ENCODE measurements at places on chromosomes 3 and 15.

GRCh38 chr15:82186719-82187406 is 75.7 kb downstream of the EFL1 start:
- H3K27me3 ChIP-seq, result no peaks in the 10 kb centered on the region
- H3K27ac ChIP-seq, result no peak overlapping the region
- no peak for DNase-seq
- peaks cover 7% of the 10 kb centered on the region for H3K36me3 ChIP-seq

- DNase-seq, result peak; percentile 39
- H3K27me3 ChIP-seq, result no peaks in the 10 kb centered on the region
- no peaks in the 10 kb centered on the region for H3K4me1 ChIP-seq
These were observed 267.9 kb upstream of the THBS1 start for GRCh38 chr15:39312984-39313383.

DNA sequence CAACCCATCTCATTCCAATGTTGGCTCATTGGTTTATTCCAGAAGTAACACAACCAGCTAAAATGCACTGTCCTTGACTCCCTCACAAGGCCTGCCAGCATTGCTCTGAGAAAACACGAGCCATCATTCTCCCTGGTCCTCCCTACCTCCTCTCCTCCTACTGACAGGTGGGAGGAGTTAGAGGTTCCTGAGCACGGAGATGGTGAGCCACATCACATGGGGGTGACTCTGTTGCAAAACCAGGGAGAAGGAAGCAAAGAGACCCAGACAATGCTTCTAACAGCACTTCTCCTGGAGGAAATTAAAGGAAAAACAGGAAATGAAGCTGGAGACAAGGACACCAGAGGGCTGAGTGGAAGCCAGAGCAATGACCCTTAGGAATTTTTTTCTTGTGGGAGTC is 667.4 kb downstream of the NTRK3 start:
- peaks cover 5% of the 10 kb centered on the region for H3K27me3 ChIP-seq
- DNase-seq, result peak; percentile 16
- no peaks in the 10 kb centered on the region for H3K4me1 ChIP-seq
- no peaks in the 10 kb centered on the region for H3K36me3 ChIP-seq
- H3K4me3 ChIP-seq, result no peak overlapping the region

DNA sequence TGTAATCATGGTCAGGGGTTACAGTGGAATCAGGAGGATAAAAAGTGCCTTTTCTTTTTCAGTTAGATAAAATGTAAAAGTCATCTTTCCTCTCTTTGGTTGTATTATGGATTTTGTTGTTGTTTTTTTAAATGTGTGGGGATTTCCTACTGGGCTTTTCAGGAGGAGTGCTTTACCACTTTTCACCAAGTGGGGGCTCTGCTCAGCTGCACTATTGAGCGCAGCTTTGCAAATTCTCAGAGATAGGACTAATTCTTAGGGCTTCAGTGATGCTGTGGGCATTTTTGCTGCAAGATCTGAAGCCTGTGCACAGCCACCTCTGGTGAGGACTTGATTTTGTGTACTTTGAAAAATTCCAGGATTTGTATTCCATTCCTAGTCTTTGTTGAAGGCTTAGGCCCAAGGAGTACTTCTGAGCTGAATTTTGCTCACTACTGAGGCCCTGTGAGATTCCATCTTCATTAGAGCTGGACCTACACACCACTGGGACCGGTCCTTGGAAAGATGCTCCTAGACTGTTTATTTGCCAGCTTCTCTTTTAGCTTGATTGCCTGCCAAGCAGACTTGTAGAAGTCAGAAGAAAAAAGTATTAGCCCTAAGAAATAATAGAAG is 7.5 kb downstream of the GNB5 start:
- peaks cover 8% of the 10 kb centered on the region for H3K4me1 ChIP-seq
- H3K27me3 ChIP-seq, result peaks cover 24% of the 10 kb centered on the region
- H3K36me3 ChIP-seq, result no peaks in the 10 kb centered on the region
- peak; percentile 61 for DNase-seq
- no peak overlapping the region for H3K27ac ChIP-seq

GRCh38 chr3:59514865-59515482 is 465.1 kb upstream of the CFAP20DC start:
- H3K4me3 ChIP-seq, result no peak overlapping the region
- H3K36me3 ChIP-seq, result no peaks in the 10 kb centered on the region
- H3K27ac ChIP-seq, result no peak overlapping the region

DNA sequence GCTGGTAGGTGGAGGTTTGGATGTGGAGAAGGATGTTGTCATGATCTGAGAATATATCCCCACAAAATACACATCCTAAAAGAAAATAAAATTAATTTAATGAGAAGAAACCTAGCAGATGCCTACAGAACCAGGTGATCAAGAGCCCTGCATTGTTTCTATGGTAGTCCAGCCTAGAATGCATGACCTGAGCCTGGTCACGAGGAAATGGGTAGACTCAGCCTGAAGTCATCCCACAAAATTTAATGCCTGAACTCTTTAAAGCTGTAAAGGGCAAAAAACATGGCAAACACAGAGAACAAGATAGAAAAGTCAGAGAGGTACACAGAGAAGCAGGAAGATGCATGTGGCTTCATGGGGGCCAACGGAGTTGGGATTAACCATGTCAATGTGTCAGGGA is 36.0 kb downstream of the LDHAL6B start:
- H3K4me1 ChIP-seq, result no peaks in the 10 kb centered on the region
- H3K36me3 ChIP-seq, result no peaks in the 10 kb centered on the region

DNA sequence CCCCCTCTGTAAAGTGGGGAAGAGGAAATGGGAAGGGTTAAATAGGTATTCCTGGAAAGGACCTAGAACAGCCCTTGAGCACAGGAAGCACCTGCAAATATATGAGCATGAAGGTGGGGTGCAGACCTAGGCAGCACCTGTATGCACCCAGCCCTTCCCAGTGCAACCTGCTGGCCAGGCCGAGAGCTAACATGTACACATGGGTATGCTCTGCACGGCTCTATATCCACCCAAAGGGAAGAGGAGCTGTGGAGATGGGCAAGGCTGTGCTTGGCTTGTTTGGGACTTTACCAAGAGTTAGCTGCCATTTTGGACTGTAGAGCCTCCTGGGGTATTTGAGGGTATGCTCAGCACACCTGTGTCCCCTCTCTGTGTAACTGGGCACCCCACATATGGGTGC is 171.2 kb downstream of the KLF13 start:
- no peaks in the 10 kb centered on the region for H3K27me3 ChIP-seq
- no peak overlapping the region for H3K27ac ChIP-seq
- no peak for DNase-seq
- no peaks in the 10 kb centered on the region for H3K4me1 ChIP-seq
- H3K4me3 ChIP-seq, result no peak overlapping the region

DNA sequence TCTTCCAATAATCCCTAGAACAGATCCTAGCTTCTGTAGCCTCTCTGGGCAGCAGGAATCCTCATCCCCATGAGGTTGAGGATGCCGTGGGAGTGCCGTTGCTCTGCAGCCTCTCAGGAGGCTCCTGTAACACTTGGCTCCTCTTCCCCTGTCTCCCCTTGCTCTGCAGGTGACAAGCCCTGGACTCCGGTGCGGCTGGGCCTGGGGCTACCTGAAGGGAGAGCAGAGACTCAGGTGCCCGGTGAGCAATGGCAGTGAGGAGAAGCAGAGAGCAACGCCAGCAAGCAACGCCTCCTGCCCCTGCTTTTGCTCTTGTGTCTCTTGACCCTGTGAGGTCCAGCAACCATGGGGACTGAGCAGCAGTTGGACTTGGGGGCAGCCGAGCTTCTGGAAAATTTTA is 91.2 kb downstream of the CEMIP start:
- no peak overlapping the region for H3K4me3 ChIP-seq
- DNase-seq, result no peak
- peaks cover 6% of the 10 kb centered on the region for H3K4me1 ChIP-seq
- H3K27ac ChIP-seq, result no peak overlapping the region
- H3K27me3 ChIP-seq, result no peaks in the 10 kb centered on the region

DNA sequence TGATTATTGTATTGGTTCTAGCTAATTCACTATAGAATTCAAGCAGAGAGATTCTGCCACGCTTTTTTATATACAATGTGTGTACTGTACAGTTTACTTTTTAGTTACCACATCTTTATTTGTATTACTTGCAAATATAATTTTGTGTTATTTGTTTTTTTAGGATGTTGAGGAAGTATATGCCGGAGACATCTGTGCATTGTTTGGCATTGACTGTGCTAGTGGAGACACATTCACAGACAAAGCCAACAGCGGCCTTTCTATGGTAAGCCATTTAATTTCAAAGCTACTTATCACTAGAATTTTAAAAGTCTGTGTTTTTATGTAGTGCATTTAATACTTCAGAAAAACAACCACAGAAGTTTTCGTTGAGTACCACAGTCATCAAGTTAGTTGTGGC is 11.7 kb downstream of the LXN start:
- H3K27ac ChIP-seq, result no peak overlapping the region
- H3K27me3 ChIP-seq, result no peaks in the 10 kb centered on the region
- no peaks in the 10 kb centered on the region for H3K4me1 ChIP-seq
- no peak overlapping the region for H3K4me3 ChIP-seq
- peaks cover 53% of the 10 kb centered on the region for H3K36me3 ChIP-seq

GRCh38 chr15:99106417-99107220 is 1.7 kb downstream of the SYNM start:
- H3K4me3 ChIP-seq, result peak overlapping the region; percentile 33
- H3K4me1 ChIP-seq, result peaks cover 9% of the 10 kb centered on the region
- H3K27me3 ChIP-seq, result peaks cover 48% of the 10 kb centered on the region
- no peak for DNase-seq
- no peak overlapping the region for H3K27ac ChIP-seq
- no peaks in the 10 kb centered on the region for H3K36me3 ChIP-seq

GRCh38 chr15:75861750-75862402 is 18.6 kb downstream of the UBE2Q2 start:
- no peak for DNase-seq
- H3K27ac ChIP-seq, result no peak overlapping the region
- H3K27me3 ChIP-seq, result no peaks in the 10 kb centered on the region

DNA sequence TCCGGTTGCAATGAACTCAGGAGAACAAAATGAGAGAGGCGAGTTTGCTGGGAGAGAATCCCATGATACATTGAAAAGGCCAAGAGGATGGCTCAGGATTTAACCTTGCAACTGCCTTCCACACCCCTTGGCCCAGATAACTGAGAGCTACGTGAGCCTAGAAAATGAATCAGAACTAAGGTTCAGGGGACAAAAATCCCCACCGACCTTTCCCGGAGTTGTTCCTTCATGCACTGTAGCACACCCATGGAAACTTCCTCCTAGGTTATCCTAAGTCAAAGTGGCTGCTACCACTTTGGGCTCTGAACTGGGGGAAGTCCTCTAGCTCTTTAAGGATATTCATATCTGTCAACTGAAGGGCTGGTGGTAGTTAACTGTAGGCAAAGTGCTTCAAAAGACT is 58.3 kb upstream of the SLC4A7 start:
- H3K4me3 ChIP-seq, result no peak overlapping the region
- DNase-seq, result no peak
- H3K27me3 ChIP-seq, result no peaks in the 10 kb centered on the region
- no peaks in the 10 kb centered on the region for H3K4me1 ChIP-seq

GRCh38 chr3:192847941-192848340 is 69.7 kb downstream of the MB21D2 start:
- H3K27me3 ChIP-seq, result peaks cover 32% of the 10 kb centered on the region
- H3K36me3 ChIP-seq, result no peaks in the 10 kb centered on the region
- no peak overlapping the region for H3K4me3 ChIP-seq
- DNase-seq, result no peak
- H3K4me1 ChIP-seq, result peaks cover 18% of the 10 kb centered on the region

DNA sequence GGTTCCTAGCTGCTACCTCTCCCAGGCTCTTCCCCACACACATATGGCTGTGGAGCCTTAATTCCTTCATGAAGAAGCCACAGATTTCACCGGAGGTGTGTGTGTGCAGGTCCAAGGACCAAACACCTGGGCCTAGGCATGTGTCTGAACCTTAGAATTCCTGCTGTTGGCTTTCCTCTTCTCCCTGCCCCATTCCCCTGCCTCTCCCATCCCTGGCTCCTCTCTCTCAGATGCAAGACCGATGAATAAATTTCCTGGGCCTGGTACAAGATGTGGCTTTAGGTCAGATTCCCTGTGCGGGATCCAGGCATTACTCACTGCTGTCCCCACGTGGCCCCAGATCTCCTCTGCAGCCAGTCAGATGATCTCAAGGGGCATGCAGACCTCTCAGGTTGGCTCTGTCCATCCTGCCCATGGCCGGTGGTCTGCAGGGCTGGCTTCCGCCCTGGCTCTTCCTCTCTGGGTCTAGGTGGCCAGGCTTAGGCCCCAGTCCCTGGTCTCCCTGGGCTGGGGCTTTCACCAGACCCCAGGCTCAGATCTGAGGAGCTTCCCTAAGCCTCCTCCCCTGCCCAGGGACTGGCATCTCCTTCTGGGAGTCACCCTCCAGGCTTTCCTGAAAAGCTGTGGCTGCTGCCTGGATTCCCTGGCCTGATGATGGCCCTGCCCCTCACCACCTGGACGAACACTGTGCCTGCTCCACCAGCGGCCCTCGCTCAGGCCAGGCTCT is 20.5 kb downstream of the CCR9 start:
- H3K4me1 ChIP-seq, result no peaks in the 10 kb centered on the region
- no peaks in the 10 kb centered on the region for H3K27me3 ChIP-seq
- H3K36me3 ChIP-seq, result no peaks in the 10 kb centered on the region
- H3K27ac ChIP-seq, result no peak overlapping the region
- peak; percentile 64 for DNase-seq

- H3K4me3 ChIP-seq, result peak overlapping the region; percentile 83
- DNase-seq, result peak; percentile 83
- peaks cover 27% of the 10 kb centered on the region for H3K4me1 ChIP-seq
- H3K27ac ChIP-seq, result peak overlapping the region; percentile 99
- H3K27me3 ChIP-seq, result no peaks in the 10 kb centered on the region
- H3K36me3 ChIP-seq, result no peaks in the 10 kb centered on the region
These were observed 749.1 kb downstream of the ROBO1 start for GRCh38 chr3:79018671-79019136.

DNA sequence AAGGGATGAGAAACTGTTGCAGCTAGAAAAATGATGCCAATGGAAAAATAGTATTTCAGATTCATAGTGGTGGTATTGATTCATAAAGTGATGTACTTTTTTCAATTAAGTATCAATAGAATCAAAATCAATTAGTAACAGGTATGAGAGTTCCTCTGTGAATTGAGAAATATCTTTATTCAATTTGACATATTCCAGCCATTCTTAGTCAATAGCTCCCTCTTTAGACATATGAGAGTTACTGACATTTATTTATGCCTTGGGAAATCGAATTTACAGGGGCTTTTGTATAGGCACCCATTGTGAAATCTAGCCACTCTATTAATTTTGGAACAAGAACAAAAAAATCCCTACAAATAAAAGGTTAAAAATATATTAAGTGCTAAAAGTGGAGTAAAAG is 386.9 kb upstream of the CNTN3 start:
- no peak overlapping the region for H3K27ac ChIP-seq
- DNase-seq, result peak; percentile 1
- no peaks in the 10 kb centered on the region for H3K4me1 ChIP-seq
- H3K36me3 ChIP-seq, result no peaks in the 10 kb centered on the region

GRCh38 chr15:66560856-66561525 is 4.8 kb downstream of the LCTL start:
- no peaks in the 10 kb centered on the region for H3K4me1 ChIP-seq
- no peak overlapping the region for H3K27ac ChIP-seq
- no peaks in the 10 kb centered on the region for H3K27me3 ChIP-seq

DNA sequence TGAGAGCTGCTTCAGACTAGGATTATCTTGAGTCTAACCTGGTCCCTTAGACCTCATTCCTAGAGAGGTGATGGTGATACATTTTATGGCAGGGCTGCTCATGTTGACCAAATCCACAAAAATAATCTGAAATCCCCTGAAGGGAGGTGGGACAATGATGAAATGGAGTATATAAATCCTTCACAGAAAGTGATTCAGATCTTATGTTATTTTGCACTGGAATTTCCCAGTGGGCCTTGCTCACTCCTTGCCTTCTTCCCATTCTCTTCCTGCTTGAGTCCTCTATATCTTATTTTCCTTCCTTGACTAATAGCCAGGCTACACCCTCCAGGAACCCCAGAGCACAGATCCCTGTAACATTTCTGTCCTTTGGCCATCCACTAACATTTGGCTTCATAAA is 10.4 kb upstream of the TMEM202 start:
- no peaks in the 10 kb centered on the region for H3K4me1 ChIP-seq
- H3K27ac ChIP-seq, result no peak overlapping the region
- no peaks in the 10 kb centered on the region for H3K36me3 ChIP-seq
- no peak for DNase-seq
- no peak overlapping the region for H3K4me3 ChIP-seq
